Activated CD4-positive, CD25-positive, alpha-beta regulatory T cell treated with anti-CD3 and anti-CD28 coated beads, Interleukin-2, amount 50 U/mL, for 24 hours (primary cell): ENCODE measurements at places on chromosomes 2 and 18.
A peak's percentile ranks its signal among the peaks of the same experiment; 100 is the strongest.

GRCh38 chr2:21694079-21694878 lies 570.5 kb downstream of the TDRD15 start:
- no peak for ATAC-seq

DNA sequence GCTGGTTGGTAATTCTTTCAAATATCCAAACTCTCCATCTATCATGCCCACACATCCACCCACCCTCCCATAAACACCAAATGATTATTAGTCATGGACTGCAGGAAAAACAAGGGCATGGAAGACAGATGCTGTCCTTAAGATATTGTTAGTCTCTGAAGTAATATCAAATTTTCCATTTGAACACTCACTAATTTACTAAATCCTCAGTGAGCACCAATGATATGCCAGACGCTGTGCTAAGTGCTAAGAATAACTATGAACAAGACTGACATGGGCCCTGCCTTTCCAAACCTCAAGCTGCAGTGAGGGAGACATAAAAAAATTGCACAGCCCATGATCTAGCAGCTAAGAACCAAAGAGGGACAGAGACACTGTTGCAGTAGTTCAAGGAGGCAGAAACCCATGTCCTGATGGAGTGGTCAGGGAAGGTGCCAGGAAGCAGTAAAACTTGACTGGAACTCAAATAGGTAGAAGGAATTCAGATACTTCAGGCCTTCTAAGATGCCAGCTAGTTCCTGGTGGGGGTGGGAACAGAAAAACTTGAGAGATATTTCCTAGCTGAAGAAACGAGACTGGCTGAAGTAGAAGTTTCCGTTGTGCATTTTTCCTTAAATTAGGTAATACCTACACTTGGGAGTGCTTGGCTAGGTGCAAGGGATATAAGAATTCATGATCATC lies 182.1 kb downstream of the OSR1 start:
- ATAC-seq = no peak

- ATAC-seq = no peak
Measured at GRCh38 chr2:207847807-207848544, 78.3 kb upstream of the FZD5 start.

DNA sequence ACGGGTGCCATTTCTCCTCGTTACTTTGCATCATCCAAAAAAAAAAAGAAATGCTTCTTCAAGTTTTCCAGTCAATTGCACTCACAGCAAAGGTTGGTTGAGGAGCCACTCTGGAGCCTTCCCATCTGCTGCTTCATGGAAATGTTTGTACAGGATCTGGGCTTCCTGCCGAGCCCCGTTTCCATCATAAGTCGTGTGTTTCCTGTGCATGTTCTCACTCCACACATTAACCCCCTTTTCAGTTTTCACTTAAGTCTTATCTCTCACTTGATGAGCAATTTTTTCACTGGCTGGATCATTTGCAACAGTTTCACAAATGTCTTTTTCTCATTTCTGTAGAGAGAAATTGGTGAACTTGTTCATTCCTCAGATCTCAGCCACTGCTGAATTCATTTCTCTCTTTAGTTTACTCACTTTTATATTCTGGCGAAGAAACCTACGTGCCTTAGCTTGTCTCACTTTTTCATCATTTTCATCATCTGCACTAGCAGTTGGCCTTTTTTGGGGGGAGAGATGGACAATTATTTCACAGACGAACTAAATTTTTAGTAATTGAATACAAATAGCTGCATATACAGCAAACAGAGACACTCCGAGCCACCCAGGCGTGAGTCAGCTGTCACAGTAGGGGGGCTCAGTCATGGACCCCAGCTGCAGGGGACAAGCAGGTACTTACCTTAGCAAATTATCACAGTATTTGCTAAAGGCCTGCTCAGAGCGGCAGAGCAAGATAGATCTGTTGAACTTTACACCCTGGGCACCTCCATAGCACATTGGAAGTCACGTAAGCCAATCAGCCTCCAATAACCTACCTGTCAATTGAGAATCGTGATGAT lies 750.8 kb upstream of the ID2 start:
- no peak for ATAC-seq

DNA sequence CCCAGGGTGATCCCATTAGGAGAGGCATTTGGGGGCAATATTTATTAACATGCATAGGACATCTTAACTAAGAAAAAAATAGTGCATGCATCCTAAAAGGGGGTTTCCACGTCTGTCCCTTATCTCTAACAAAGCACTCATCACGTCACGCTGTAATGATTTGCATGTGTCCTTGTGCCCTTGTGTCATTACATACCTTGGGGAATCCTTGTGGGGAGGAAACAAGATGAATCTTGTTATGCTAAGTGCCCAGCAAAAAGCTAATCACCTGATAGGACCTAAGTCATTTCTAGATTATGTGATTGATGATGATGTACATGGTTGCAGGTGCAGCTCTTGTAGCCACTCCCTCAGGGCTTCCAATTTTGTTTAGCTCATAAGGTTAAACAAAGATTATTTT lies 250.9 kb downstream of the FBXO15 start:
- ATAC-seq = no peak

DNA sequence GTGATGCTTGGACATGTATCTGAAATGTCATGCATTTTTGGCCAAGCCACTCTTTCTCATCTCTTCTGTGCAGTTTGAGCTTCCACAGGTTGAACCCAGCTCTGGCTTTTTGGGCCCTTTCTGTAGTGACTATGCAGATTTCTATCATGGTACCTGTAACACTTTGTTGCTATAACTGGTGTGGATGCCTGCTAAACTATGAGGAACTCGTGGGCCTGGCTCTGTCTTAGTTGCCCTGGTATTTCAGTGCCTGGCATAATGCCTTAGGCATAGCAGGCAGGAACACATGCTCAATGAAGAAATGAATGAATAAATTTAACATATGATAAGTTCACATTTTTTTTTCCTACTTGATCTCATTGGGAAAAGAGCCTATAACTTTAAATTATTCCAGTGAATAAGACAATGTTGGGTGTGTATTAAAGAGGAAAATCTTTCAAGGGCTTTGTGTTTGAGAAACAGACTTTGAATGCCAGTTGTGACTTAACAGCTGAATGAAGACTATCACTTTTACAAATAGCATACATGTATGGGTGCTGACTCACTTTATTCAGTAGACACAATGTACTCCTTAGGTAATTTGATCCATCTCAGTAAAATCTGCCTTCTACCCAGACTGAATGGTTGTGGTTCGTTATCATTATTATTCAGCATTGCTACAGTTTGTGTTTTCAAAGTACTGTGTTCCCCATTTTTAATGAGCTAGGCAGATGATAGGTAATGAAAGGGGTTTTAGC lies 86.4 kb upstream of the MAP4K3 start:
- no peak for ATAC-seq

- ATAC-seq = peak; percentile 55
Measured at GRCh38 chr2:135985826-135986393, 484 bp upstream of the DARS1 start.

DNA sequence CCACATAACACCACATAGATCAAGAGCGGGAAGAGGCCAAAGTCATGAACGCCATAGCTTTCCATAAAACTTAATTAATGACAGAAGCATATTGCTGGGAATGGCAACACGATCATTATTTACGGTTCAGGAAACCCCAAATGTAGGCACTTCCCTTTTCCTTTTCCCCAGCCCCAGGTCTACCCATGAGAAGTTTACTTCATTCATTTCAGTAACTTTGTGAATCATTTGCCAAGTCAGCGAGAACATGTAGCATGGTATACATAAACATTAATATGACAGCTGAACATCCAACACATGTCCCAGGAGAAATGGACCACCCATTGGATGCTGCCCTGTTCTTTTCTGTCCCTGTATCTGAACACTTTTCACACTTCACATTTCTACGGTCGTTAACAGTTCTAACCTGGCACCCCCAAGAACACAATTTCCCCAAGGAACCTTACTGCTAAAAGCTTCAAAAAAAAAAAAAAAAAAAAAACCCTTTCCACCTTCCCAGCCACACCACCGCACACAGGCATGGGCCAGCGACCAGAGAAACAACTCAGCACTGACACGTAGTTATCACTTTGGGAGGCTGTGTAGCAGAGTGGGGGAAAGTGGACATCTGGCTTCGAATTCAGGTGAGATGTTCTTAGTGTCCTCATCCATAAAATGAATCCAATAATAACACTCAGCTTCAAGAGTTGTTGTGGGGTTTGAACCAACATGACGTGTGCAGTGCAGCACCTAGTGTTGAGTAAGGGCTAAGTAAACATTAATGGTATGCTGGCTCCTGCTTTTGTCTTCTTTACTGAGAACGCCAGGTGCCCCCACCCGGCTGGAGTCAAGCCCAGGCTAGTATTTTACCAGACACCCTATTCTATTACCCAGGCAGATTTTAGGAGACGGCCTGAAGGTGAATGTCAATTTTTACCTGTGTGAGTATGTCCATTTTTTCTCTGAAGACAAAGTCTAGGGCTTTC lies 371.5 kb downstream of the LNPK start:
- no peak for ATAC-seq

- ATAC-seq = no peak
Measured at GRCh38 chr2:73995810-73996209, 11.1 kb downstream of the TET3 start.

DNA sequence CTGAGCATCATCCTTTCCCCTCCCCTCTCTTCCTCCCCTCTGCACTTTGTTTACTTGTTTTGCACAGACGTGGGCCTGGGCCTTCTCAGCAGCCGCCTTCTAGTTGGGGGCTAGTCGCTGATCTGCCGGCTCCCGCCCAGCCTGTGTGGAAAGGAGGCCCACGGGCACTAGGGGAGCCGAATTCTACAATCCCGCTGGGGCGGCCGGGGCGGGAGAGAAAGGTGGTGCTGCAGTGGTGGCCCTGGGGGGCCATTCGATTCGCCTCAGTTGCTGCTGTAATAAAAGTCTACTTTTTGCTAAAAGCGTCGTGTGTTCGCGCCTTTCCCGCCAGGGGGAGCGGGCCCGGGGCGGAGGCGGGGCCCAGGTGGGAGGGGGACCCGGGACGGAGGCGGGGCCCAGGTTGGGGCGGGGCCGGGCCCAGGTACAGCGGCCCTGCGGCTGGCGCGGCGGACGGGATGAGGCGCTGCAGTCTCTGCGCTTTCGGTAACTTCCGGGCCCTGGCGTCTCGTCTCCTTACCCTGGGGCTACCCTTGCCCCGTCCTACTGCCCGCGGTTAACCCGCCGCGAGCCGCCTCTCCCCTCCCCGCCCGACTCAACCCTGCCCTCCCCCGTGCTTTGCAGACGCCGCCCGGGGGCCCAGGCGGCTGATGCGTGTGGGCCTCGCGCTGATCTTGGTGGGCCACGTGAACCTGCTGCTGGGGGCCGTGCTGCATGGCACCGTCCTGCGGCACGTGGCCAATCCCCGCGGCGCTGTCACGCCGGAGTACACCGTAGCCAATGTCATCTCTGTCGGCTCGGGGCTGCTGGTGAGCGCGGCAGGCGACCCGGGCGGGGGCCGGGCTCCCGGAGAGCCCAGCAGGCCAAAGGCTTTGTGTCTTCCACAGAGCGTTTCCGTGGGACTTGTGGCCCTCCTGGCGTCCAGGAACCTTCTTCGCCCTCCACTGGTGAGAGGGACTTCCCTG lies at the start of gene KRTCAP3:
Gene KRTCAP3 (plus strand): TSS at position 424 of the 962 bp plus-strand sequence. CDS start 32 bp downstream, at position 456.
- ATAC-seq = peak; percentile 61

DNA sequence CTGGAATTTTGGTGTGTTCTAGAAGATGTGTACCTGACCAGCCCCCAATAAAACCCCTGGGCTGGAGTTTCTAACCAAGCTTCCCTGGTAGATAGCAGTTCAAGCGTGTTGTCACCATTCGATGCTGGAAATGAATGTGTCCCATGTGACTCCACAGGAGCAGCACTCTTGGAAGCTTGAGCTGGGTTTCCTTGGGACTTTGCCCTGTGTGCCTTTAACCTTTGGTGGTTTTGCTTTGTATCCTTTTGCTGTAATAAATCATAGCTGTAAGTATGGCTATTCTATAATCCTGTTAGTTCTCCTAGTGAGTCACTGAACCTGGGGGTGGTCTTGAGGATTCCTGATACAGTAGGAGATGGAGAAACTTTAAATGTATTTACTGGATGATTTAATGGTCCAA lies 65.2 kb downstream of the KLHL14 start:
- ATAC-seq = no peak

- no peak for ATAC-seq
Measured at GRCh38 chr18:43830947-43831346, 553.7 kb upstream of the SYT4 start.

DNA sequence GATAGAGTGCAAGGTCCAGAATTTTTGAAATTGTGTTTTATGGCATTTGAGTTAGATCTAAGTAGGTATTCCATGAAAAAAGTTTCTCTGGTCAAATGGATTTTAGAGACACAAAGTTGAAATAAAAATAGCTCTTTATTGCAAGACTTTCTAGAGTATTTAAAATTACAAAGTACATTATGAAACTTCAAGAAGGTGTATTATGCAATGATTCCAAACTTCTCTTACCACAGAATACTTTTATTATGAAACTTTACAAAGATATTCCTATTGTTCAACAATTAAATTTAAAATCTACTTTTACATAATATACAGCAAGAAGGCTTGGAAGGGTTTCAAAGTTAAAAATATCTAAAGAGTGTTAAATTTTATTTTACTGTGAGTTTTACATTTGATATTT lies 65.9 kb downstream of the CALCRL start:
- no peak for ATAC-seq

DNA sequence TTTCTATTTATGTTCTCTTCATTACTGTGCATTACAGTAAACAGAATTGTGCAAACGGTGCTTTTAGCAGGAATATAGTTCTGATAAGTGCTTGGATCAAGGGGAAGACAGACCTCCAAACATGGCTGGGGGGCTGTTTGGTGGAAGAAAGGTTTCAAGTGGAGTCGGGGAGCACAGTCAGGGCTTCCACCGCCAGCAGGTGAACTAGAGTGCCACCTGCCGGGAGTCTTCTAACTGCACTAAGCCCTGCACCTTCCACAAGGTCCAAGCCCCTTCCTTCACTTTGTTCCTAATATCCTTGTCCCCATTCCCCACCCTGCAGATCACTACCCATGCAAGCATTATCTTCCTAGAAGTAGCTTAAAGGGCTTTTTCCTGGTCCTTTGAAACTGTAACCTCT lies 11.1 kb downstream of the ONECUT2 start:
- ATAC-seq = no peak

- ATAC-seq = peak; percentile 56
Measured at GRCh38 chr2:7977981-7978380, 703.9 kb upstream of the ID2 start.

- no peak for ATAC-seq
Measured at GRCh38 chr2:66699416-66699792, 264.5 kb downstream of the MEIS1 start.

- no peak for ATAC-seq
Measured at GRCh38 chr18:7666195-7666776, 99.2 kb downstream of the PTPRM start.

DNA sequence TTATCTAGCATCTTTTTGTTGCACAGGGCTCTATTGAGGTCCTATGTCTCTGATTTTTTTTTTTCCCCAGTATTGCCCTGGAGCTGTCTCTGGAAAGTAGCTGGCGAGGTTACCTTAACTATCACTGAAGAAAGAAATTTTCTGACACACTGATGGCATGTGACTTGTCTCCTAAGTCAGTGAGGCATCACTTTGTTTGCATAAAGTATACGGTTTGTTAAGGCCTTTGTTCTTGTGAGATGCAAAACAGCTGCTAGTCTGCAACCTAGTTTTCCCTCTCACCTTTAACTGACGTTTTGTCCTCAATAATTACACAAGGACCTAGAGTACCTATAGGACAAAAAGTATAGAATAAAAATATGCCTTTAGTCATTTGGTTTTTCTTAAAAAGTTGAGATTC lies 41.8 kb downstream of the UBXN4 start:
- ATAC-seq = no peak
